ENCODE measurements at places on chromosomes 1 and 21. TPM values are rescaled to one million over a fixed set of nuclear protein-coding genes. Genes with fewer than 3 reads are reported as not detected.

CHD5 gene
- total RNA-seq, result not detected

VASH2 gene
- under 0.01 TPM for total RNA-seq

PCBP3 gene
- not detected for total RNA-seq

F3 gene
- total RNA-seq, result 12.9 TPM

LDLRAD1 gene
- total RNA-seq, result not detected

DMRTA2 gene
- not detected for total RNA-seq

KIF14 gene
- 9.2 TPM for total RNA-seq

TNNT2 gene
- total RNA-seq, result not detected

GRCh38 chr1:39130325-39130724 lies 74.2 kb upstream of the MACF1 start:
- DNase-seq, result no peak

DNA sequence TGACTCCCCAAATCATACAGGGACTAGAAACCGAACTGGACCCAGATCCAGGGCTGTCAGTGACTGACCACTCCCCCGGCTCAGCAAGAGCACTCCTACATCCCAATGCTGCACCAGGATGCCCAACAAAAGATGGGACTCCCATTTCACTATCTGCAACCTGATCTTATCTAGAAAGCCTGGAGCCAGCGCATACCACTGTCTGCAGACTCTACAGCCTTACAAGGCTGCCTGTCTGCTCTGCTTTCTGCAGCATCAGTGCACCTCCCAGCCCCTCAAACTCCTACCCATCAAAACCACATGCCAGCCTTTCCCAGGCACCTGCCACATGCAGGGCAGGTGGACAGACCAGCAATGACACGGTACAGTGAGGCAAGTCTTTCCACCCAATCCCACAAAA lies 52.2 kb downstream of the SSBP3 start:
- DNase-seq, result no peak

- no peak for DNase-seq
These were observed 5.1 kb upstream of the SMIM1 start for GRCh38 chr1:3767328-3767925.

- DNase-seq, result no peak
These were observed 477.5 kb downstream of the NUF2 start for GRCh38 chr1:163799190-163799805.

- no peak for DNase-seq
These were observed 76.8 kb upstream of the COX20 start for GRCh38 chr1:244758708-244759107.

- DNase-seq, result no peak
These were observed 100.8 kb upstream of the IFFO2 start for GRCh38 chr1:19057182-19057779.

GRCh38 chr1:30123036-30123435 lies 600.3 kb downstream of the MATN1 start:
- no peak for DNase-seq

DNA sequence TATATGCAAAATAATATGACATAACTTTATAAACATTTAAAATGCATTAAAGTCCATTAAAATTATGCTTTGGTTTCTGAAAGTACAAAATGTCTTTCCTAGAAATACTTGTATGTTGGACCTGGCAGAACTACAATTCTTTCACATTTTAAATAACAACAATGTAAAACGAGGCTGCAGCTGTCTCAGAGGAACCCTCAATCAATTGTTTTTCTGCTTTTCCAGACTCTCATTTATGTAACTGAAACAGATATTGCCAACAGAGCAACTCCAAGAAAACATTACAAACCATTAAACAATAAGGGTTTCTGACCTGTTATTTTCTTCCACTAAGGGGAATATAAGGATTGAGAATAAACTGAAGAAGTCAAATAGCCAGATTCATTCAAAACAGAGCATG lies 1193.4 kb downstream of the NCAM2 start:
- no peak for DNase-seq

GRCh38 chr1:229192031-229192430 lies 78.9 kb upstream of the RAB4A start:
- DNase-seq, result no peak

- no peak for DNase-seq
These were observed 337.0 kb upstream of the NCAM2 start for GRCh38 chr21:20661246-20661645.

DNA sequence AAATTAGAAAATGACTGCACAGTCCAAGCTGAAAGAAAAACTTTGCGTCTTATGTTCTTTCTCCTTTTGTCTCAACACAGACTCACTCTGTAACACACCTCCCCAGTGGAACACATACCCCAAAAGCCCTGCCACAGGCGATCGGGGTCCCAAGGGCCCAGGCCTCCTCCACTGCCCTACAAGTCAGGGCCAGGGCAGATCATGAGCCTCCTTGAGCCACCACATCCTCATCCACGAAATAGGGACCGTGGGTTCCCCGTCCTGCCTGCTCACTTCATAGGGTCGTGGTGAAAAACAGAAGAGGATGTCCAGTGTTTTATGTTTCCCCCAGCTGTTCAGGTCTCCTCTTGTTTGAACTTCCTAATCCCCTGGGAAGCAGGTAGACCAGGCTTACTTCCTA lies 116.7 kb downstream of the KCNN3 start:
- peak; percentile 14 for DNase-seq

- DNase-seq, result no peak
These were observed 7.7 kb upstream of the TTLL10 start for GRCh38 chr1:1165900-1166421.
